Esophagus mucosa (tissue), 1 donor: ENCODE measurements at places on chromosomes 7 and 10. TPM values are rescaled to one million over a fixed set of nuclear protein-coding genes. Genes with fewer than 3 reads are reported as not detected.

DNA sequence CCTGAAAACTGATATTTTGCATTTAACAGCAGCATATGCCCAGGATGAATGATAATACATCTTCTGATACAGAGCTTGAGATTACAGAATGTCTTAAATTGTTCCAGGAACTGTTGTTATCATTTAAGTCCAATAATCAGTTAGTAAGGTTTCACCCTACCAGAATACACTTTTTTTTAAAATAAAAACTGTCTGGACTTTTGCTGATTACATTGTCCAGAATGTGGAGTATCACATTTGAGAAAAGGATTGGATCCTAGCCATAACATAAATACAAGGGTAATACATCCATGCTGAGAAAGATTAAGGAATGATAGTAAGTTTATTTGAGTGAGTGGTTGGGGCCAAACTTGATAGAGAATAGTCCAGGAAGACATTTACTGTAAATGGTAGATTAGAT lies 71.0 kb downstream of the SEPTIN7 start:
- no peak for ATAC-seq

GRCh38 chr10:102601639-102602038 lies 42.6 kb upstream of the TRIM8 start:
- ATAC-seq, result no peak

- no peak for ATAC-seq
Observed at GRCh38 chr10:107415446-107415845, 250.9 kb upstream of the SORCS1 start.

DNA sequence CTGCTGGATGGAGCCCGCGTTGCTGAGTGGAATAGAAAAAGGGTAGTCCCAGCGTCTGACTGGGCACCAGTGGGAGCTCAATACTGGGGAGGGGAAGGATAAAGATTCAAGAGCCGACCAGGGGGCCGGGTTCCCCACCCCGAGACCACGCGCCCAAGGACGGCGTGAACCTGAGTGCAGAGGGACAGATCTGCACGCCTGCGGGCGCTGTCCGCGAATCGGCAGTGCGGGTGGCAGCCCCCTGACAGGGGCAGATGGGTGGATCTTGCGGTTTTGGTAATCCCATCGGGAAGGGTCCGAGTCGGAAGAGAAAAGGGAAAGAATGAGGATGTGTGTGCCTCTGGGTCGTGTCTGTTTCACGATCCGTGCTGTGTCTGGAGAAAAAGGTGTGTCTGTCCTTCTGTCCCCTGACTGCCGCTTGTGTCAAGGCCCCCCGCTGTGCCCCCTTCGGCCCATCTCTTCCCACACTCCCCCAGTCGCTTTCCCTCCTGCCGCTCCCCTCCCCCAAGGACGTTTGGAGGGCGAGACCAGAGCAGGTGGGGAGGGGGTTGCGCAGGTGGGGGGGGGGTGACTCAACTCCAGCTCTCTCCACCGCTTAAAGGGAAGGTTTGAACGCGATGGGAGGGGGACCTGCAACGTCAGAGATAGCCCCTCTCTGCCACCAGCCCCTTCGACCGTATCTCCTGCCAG lies 734 bp upstream of the VGF start:
- no peak for ATAC-seq

DNA sequence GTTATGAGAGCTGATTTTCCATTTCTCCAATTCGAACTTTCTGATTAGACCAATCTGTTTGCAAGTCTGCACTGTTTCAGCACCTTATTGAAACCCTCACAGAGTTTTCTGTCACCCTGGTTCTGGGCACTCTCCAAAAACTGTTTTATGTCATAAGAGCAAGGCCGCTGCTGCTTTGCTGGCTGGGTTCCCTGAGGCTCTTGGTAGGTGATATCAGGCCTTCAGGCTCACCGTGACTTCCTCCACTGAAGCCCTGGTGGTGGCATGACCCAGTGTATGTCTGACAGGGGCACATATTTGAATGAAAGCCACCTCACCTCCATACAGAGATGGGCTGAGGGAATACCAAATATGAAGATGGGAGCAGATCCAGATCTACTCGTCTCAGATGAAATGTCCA lies 8.3 kb downstream of the RABGEF1 start:
- ATAC-seq, result no peak

- ATAC-seq, result no peak
Observed at GRCh38 chr7:130752424-130752823, 18.4 kb upstream of the KLF14 start.

DNA sequence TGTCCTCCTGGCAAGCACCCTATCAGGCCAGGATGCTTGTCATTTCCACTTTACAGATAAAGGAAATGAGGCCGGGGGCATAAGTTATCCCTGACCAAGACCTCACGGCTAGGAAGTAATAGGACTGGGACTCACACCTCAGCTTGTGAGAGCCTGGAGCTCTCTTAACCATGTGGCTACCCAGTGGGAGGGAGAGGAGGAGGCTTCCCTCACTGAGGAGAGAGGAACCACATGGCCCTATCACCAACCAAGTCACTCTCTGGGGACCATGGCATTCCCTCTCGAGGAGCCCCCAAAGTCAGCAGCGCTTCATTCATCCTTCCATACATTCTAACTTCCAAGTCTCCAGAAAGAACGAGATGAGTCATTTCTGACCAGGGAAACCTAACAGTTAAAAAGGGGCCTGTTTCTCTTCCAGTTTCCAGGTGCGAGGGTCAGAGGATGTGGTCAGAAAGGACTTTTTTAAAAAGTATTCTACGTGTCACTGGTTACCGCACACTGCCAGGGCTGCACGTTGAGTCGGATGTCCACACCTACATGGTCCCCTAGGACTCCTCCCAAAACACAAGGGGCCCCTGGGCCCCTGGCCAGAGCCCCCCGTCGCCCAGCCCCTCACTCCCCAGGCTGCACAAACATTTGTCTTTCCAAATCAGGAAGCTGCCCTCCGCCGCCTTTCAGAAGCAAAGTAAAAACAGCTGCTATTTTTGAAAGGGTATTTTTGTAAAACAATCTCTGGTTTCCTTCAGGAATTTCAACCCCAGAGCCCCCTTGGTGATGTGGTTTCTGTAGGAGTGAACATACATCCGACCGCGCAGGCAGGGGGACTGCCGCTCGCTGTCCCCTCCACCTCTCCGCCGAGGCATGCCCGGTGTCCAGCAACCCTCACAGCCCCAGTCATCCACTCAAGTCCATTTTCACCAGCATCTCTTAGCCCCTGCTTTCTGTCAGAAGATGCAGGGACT lies 128.2 kb upstream of the CHST15 start:
- ATAC-seq, result no peak

DNA sequence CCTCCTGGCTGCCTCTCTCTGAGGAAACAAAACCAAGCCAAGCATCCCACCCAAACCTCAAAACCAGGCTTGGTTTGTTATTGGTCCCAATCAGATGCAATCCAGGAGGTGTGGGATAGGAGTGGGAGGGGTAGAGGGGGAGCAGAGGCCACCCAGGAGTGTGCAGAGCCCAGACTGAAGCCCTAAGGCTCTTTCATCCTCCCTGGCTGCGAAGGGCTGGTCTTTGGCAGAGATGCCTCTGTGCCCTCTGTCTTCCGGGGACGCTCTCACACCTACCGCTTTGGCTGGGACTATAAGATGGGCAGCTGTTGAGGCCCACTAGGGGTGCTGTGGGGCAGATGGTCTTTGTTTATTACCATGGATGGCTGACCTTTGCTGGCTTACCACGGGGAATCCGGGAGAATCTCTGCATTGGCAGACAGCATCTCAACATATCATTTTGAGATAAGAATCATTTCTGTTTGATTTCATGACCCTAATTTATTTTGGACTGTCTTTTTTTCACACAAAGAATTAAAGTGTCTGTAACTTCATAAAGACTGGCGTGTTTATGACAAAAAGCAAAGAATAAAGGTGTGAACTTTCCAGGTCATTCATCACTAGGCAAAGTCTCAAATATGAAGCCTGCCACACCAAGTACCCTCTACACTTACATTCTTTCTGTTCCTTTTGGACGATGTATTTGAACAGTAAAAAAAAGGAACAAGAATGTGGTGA lies 6.5 kb upstream of the DENND2A start:
- peak; percentile 56 for ATAC-seq

DNA sequence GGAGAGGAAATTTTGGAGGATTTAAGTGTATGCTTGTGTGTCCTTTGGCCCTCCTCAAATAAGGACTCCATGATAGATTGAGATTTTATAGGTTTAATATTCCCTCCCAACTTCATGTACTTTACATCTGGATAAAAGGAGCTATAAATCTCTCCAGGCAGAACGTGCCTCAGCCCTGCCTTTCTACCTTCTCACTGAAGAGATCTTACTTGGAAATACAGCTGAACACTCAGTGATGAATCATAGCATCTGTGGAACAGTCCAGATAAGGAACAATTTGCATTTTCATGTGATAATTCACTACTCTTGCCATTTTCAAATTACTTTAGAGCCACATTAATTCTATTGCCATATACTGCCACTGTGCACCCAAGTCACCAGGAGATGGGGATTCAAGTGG lies 364.6 kb upstream of the PODXL start:
- ATAC-seq, result no peak

DNA sequence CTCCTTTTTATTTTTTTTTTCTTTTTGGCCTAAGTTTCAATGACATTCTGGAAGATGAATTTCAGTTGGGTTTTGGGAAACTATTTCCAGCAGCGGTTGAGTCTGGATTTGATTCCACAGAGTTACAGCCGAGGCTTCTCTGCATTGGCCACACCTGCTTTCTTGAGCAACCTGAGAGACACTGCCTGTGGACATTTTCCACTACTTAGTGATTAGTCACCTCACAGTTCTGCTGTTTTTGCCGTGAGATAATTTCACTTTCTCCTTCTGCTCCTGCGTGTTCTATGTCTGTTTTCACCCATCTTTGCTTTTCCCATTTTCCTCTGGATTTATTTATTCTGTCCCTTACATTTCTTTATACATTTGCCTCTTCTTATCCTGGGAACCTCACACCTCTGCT lies 243.0 kb downstream of the BICC1 start:
- ATAC-seq, result peak; percentile 72

GRCh38 chr10:72097448-72098300 lies 9.3 kb upstream of the SPOCK2 start:
- ATAC-seq, result no peak

GRCh38 chr7:70694434-70694970 lies 437.4 kb upstream of the GALNT17 start:
- ATAC-seq, result peak; percentile 58

- peak; percentile 60 for ATAC-seq
Observed at GRCh38 chr10:72847681-72848080, 45.9 kb upstream of the OIT3 start.

DNA sequence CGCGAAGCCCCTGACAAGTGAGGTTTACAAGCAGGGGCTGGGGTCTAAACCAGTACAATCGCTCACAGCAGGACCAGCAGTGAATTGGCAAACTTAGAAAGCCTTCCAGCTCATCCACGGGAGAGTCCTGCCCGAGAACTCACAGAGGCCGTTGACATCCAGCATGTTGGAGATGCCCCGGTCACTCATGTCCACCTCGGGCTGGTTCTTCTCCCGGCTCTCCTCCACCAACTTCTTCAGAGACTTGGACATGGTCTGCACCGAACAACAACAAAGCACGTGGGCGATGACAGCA lies 447 bp downstream of the RSU1 start:
- ATAC-seq, result no peak

GRCh38 chr10:124511205-124512039 lies 49.8 kb downstream of the LHPP start:
- no peak for ATAC-seq

The MICU1 gene
- 22.8 TPM for total RNA-seq

The FAM25A gene
- 29.4 TPM for total RNA-seq

The CHST3 gene
- total RNA-seq, result 9.0 TPM

The GIMAP2 gene
- total RNA-seq, result 1.1 TPM

The ENKUR gene
- total RNA-seq, result not detected

The SFRP5 gene
- total RNA-seq, result not detected

The PLEKHS1 gene
- total RNA-seq, result 1.0 TPM

The APBB1IP gene
- total RNA-seq, result 1.4 TPM

The NACAD gene
- total RNA-seq, result 0.20 TPM

The ZNF365 gene
- 5.2 TPM for total RNA-seq

The CABCOCO1 gene
- total RNA-seq, result not detected
